Activated CD4-positive, alpha-beta T cell treated with anti-CD3 and anti-CD28 coated beads, Interleukin-2, Interleukin-6, amounts not matched to agents 100 ng/mL and 50 ng/mL, durations not matched to agents 16 hours and 8 hours (primary cell): ENCODE measurements at places on chromosomes 4 and X.
A peak's percentile ranks its signal among the peaks of the same experiment; 100 is the strongest.

- no peak for DNase-seq
Observed at GRCh38 chr4:18937080-18937479, 915.5 kb upstream of the LCORL start.

- DNase-seq, result no peak
Observed at GRCh38 chr4:126541820-126542219, 1090.9 kb upstream of the INTU start.

GRCh38 chrX:56763556-56764152 lies 34.6 kb downstream of the NBDY start:
- peak; percentile 83 for DNase-seq

DNA sequence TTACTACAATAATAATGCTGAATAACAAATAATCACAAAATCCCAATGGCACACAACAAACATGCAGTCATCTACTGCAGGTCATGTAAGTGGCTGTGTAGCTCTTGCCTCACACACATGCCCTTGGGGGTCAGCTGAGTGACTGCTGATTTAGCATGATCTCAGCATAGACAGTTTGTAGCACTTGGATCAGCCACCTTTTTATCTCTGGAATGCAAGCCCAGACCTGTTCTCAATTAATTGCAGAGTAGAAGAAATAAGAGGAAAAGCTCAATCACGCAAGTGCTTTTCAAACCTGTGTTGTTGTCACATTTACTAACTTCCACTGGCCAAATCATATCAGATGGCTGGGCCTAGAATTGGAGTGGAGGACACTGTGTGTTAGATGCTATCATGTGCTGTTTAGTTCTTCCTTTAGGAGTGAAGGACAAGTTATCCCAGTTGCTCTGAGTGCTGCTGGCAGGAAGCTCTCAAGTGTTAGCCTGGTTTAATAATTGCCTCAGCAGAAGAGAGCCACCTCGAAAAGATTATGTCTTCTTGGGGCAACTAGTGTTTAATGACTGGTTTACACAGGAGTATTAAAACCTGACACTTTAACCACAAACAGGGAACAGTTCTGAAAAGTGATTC lies 128.3 kb upstream of the EPHA5 start:
- no peak for DNase-seq

DNA sequence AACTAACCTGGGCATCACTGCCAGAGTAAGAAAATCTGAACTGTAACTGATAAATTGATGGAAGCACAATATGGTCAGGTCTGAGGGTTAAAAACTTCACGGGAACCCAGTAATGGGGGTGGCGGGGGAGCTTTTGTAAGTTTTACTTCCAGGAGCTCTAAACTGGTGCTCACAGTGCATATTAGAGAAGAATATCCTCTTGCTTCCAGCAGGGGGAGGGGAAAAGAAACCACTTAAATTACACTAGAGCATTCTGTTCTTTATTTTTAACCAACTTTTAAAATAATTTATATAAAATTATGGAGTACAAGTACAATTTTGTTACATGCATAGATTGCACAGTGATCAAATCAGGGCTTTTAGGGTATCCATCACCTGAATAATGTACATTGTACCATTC lies 33.7 kb downstream of the WDR17 start:
- DNase-seq, result no peak

DNA sequence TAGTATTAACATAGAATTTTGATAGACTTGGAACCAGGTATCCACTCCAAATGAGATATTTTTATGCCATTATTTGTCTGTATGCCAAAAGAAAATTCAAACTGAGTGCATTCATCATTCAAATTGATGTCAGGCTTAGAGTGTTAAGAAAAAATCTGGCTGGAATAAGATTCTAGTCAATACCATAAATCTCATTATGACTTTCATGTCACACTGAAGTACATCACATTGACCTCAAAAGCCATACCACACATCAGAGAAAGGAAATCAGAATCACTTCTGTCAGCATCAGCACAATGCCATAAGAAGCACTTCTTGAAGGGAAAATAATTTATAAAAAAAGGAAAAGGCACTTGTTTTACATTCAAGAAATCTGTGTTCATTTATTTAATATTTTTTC lies 119.0 kb upstream of the BMP3 start:
- DNase-seq, result peak; percentile 49

GRCh38 chrX:361231-362145 lies 25.2 kb downstream of the PPP2R3B start:
- no peak for DNase-seq

GRCh38 chr4:172809319-172809718 lies 359.3 kb upstream of the GALNT7 start:
- no peak for DNase-seq

GRCh38 chrX:45714866-45715265 lies 514.2 kb upstream of the DIPK2B start:
- peak; percentile 59 for DNase-seq

GRCh38 chrX:15204130-15204751 lies 65.6 kb downstream of the ASB9 start:
- DNase-seq, result peak; percentile 73

DNA sequence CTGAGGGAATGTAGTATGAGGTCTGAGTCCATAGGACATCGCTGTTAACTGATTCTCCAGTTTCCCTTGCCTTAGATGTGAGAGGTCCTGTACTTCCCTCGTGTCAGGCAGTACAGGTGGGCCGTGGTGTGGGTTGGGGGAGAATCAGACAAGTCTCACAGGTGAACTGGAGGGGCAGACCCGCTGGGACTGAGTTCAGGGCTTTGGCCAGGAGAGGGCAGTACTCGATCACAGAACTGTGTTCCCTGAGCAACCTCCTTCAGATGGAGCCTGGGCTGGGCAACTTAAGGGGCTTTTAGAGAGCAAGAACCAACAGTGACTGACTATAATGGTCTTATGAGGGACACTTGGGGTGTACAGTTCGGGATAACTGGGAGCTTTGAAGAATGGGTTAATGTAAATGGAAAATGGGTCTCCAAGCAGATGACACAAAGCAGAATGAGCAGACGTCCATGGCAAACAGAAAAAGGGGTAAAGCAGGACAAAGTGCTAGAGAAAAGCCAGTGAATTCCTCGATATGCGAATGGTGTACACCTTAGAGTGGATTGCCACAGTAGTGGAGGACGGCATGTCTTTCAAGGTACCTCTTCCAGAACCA lies 83.6 kb downstream of the CCNG2 start:
- peak; percentile 69 for DNase-seq

DNA sequence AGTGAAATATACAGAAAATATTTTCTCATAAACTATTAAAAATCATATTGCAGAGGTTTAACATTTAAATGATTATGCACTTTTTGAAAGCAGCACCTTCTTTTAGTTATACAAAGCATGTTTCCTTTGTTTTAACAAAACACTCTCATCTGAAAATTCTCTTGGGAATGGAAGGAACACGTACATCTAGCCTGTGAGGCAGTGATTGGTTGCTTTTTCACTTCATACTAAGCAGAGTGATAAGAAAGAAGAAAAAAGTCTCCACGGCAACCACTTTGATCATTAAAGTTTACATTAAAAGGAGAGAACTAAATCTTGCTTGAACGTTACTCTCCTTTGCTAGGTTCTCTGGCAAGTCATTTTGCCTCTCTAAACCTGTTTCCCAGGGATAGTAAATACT lies 41.7 kb upstream of the H2AZ1 start:
- DNase-seq, result no peak

- no peak for DNase-seq
Observed at GRCh38 chrX:4588466-4588865, 875.0 kb upstream of the PRKX start.

- no peak for DNase-seq
Observed at GRCh38 chr4:164313853-164314252, 440.1 kb upstream of the SMIM31 start.

DNA sequence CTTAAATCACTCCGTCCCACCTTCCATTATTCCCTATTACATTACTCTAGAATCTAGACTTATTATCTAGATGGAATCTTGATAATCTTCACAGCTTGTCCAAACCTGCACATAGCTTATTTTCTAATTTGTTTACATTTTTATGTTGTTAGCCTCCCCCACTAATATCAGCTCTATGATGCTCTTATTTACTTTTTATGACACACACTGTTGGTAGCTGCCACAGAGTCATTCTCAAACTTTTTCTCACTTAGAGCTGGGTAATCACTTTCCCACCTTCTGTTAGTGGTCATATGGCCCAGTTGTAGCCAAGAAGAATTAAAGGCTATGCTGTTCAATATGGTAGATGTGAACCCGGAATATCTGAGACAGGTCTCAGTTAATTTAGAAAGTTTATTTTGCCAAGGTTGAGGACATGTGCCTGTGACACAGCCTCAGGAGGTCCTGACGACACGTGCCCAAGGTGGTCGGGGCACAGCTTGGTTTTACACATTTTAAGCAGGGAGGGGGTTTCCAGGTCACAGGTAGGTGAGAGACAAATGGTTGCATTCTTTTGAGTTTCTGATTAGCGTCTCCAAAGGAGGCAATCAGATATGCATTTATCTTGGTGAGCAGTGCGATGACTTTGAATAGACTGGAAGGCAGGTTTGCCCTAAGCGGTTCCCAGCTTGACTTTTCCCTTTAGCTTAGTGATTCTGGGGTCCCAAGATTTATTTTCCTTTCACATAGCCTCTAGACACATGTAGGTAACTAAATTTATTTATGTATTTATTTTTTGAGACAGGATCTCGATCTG lies 7.0 kb upstream of the ADGRA3 start:
- no peak for DNase-seq

DNA sequence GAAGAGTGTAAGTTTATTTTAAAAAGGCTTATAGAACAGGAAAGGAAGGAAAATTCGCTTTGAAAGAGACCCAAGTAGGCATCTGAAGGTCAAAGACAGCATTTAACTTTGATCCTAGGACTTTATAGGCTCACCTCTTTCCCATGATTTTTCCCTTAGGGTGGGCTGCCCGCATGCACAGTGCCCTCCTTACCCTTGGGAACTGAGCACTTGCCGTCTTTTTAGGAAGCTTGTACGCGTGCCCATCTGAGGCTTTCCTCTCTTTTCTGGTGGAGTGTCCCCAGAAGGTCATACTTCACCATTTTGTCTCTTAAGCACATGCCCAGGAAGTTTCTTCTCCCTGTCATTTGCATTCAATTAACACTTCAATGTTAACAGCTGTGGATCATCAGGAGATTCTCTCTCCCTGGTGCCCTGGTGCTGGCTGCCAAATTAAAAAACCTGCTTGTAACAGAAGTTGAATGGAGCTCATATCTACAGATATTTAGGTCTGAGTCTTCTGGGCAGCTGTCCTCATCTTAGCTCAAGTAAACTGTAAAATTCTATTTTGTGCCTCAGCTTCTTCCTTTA lies 38.4 kb upstream of the IL9R start:
- no peak for DNase-seq

- DNase-seq, result peak; percentile 56
Observed at GRCh38 chrX:97494756-97495372, 611.2 kb downstream of the RPA4 start.

DNA sequence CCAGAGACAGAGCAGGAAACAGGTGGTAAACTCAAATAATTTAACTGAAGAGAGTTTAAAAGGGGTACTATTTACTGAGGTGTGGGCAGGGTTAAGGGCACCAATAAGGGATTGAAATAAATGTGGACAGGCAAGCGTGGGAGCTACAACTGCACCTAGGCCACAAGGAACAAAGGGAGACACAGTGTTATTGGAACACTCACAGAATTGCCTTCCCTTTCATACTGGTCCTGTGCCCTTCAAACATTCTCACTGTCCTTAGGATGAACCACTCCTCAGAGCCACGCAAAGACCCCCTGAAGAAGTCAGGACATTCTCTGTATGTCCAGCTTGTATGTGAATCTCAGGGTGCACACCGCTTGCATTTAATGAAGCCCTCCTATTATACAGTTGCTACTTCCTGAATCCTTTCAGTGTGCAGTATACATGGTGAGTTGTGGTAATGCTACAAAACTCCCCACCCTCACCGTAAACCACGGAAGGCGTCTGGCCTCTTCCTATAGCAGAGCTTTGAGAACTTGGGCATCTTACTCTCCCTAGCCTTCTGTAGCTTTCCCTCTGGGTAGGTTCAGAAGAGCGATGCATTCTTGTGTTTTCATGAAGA lies 9.6 kb upstream of the MRPL1 start:
- DNase-seq, result peak; percentile 76

- no peak for DNase-seq
Observed at GRCh38 chrX:17750436-17750835, 13.1 kb downstream of the SCML1 start.

DNA sequence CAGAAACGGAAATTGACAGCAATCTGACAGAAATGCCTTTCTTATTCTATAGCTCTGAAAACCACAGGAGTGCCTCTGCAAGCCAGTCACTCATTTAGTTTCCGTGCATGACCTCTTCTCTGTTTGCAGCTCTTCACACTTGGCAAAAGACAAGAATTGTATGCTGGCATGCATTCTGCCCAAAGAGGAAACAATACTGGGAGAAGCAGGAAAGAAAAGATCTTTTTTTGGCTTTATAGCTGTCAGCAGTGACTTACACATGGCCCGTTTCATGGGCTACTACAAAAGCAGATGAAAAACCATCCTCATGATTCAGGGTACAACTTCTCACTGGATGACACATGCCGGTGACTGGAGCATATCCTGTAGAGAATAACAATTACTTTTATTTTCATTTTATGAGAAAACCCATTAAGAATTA lies 249.4 kb downstream of the ADAMTS3 start:
- DNase-seq, result peak; percentile 3

- peak; percentile 1 for DNase-seq
Observed at GRCh38 chr4:188127214-188127874, 11.9 kb upstream of the TRIML1 start.

DNA sequence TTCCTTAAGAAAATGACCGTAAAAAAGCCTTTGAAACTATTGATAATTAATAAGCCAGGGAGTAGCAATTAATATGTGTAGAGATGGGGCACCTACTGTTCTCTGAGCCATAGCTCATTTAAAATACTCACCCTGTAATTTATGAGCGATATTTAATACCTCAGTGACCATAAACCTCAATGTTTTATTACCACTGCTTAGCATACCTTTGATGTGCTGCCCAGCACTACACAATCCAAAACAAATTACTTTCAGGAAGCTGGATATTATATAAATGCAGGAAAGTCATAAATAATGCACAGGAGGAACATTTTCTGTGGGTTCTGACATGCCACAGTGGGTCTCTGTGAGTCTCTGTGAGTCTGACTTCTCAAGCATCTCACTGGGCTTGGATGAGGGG lies 166.1 kb upstream of the RPL34 start:
- no peak for DNase-seq

DNA sequence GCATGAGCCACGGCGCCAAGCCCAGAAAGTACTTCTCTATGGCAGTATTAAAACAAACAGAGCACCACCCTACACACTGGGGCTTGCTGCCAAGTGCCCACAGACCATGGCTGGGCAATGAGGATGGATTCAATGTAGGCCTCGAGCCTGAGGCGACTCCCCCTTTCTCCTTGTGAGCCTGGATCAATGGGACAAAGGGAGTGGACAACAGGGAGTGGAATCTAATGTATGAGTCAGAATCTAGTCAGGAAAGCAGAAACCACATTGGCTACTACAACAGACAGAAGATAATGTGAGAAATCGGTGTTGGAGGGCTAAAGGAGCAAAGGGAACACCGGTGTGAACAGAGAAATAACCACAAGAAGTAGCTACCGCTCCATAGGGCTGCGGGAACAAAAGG lies 37.7 kb upstream of the OCIAD2 start:
- no peak for DNase-seq

DNA sequence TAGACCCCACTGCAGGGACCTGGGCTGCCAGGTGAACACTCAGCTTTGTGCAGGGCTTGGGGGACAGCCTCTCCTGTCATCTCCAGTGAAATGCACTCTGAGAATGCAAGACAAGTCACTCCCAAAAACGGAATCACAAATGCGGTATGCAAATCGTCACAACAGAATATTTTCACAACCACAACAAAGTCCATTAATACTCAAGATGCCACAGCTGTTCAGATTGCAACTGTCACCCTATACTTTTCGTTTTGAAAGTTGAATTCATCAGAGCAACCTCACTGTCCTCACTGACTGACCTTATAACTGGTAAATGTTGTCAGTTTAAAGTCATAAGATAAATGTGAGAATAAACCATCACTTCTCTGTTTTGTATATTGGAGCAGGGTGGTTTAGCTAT lies 16.6 kb downstream of the JAKMIP1 start:
- DNase-seq, result peak; percentile 81
